AG04450 (cell line): ENCODE measurements at places on chromosomes 2 and 18. TPM values are rescaled to one million over a fixed set of nuclear protein-coding genes. Genes with fewer than 3 reads are reported as not detected.

GRCh38 chr2:41377837-41378236 is 670.0 kb upstream of the PKDCC start:
- no peak for DNase-seq

The PSME4 gene
- 48.4 and 52.0 TPM in 2 replicates for polyA plus RNA-seq

The GPR35 gene
- polyA plus RNA-seq, result 0.05 and 0.06 TPM in 2 replicates

- no peak for DNase-seq
Measured at GRCh38 chr2:180507028-180507427, 473.4 kb upstream of the UBE2E3 start.

The ADGRF3 gene
- 0.02 TPM in 1 of 2 replicates, not detected in the other for polyA plus RNA-seq
